ENCODE measurements at places on chromosomes 1 and 21.

GRCh38 chr1:160874935-160875334 lies 10.0 kb downstream of the ITLN1 start:
- no peak for DNase-seq

DNA sequence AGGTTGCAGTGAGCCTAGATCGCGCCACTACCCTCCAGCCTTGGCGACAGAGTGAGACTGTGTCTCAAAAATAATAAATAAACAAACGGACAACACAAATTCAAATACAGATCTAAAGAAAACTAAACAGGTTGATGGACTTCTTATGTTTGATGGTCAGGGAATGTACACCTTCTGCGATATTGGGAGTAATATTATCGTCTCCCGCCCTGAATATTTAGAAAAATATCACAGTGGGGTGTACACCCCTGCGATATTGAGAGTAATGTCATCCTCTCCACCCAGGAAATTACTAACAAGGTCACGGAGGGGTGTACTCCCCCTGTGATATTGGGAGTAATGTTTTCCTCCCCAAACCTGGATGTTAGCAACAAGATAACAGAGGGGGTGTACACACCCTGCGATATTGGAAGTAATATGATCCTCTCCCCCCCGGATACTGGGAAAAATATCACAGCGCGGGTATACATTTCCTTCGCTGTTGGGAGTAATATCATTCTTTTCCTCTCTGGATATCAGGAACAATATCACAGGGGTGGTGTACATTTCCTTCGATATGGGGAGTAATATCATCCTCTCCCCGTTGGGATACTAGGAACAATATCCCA lies 1.4 kb upstream of the CFAP298 start:
- DNase-seq, result no peak

- no peak for DNase-seq
Measured at GRCh38 chr1:164498792-164499191, 60.2 kb upstream of the PBX1 start.

GRCh38 chr1:109089242-109090015 lies 1.1 kb upstream of the TMEM167B start:
- DNase-seq, result no peak

- no peak for DNase-seq
Measured at GRCh38 chr1:46133181-46133658, 791 bp upstream of the PIK3R3 start.

- DNase-seq, result no peak
Measured at GRCh38 chr1:186958520-186958919, 129.8 kb downstream of the PLA2G4A start.

DNA sequence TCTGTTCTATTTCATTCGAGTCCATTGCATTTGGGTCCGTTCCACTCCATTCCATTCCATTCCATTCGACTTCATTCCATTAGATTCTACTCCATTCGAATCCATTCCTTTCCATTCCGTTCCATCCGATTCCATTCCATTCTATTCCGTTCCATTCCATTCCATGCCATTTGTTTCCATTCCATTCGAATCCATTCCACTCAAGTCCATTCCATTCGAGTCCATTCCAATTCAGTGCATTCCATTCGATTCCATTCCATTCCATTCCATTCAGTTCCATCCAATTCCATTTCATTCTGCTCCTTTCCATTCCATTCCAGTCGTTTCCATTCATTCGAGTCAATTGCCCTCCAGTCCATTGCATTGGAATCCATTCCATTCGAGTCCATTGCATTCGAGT lies 2603.7 kb upstream of the TPTE start:
- DNase-seq, result no peak

- DNase-seq, result no peak
Measured at GRCh38 chr1:114315631-114316030, 162.0 kb upstream of the SYT6 start.

- no peak for DNase-seq
Measured at GRCh38 chr1:221015159-221015790, 136.0 kb downstream of the HLX start.

DNA sequence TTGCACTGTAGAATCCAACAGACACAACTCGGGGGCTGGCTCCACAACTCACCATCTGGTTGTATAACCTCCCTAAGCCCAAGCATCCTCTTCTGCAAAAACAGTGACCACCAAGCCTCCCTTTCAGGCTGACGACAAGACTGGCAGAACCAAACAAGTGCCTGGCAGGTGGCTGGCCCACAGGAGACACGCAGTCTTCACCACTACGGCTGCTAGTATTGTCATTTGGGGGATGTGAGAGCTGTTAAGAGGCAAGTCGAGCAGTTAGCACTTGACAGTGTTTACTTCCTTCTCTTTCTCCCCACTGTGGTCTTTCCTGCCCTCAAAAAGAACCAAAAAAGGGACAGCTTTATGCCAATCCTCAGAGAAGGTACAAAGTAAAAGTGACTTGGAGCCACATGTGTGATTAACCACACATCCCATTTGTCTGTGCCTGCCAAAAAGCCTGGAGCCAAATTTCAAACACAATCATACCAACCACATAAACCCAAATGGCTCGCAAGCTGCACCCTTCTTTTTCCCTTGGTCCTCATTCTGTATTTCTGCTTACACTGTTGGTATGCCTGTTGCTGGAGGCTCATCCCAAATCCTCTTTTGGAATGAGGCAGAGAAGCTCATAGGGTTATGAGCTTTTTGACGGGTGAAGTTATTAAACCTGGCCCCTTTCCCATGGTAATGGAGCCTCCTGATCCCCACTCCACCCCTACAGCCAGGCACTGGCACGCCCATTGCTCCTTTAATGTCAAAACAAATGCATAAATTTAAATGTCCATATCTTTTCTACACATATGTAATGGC lies 94.1 kb downstream of the TGFBR3 start:
- DNase-seq, result no peak

DNA sequence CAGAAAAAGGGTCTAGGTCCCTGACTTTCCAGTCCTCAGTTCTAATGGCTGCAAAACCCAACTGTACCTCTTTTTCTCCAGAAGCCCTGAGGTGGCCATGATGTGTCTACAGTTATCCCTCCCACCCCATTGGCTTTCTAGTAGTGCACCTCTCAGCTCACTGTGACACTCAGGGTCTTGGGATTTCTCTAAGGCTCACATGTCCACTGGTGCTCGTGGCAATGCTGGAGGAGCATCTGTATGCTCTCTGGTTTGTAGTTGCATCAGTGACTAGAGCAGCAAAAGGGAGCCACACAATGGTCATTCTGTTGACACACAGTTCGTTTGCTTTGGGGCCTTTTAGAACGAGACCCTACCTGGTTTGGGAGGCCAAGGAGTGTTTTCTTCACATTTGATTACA lies 81.6 kb upstream of the SYT6 start:
- DNase-seq, result no peak

GRCh38 chr1:214370615-214371014 lies 89.7 kb downstream of the SMYD2 start:
- no peak for DNase-seq

GRCh38 chr1:230737622-230738262 lies 9.4 kb upstream of the CAPN9 start:
- DNase-seq, result no peak

DNA sequence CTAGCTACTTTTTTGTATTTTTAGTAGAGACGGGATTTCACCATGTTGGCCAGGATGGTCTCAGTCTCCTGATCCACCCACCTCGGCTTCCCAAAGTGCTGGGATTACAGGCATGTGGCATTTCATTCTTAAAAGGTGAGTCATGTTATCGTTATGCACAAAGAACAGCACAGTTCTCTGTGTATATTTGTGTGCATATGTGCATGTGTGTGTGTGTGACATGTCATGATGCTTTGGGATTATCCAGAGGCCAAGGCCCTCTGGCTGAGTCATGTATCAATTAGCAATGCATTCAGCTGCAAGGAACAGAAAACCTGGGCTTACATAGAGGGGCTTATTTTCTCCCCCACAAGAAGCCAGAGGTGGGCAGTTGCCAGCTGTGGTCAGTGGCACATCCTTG lies 301.7 kb upstream of the KAZN start:
- DNase-seq, result no peak

DNA sequence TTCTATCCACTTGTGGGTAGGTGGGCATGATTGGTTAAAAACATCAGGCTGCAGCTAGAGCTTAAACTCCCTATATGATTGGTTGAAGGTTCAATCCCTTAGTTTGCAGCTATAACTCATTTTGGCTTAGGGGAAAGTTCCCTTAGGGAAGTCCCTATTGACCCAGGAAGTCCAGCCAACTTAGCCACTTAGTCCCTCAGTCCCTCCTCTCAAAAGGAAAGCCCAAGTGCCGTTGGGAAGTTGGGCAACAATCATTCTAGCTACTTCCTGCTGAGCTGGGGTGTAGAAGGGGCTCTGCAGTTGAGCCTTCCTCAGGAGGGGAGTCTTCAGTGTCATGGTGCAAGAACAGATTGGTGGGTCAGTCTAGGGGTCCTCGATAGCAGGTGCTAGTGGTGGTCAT lies 12.2 kb downstream of the MSTO1 start:
- DNase-seq, result no peak

DNA sequence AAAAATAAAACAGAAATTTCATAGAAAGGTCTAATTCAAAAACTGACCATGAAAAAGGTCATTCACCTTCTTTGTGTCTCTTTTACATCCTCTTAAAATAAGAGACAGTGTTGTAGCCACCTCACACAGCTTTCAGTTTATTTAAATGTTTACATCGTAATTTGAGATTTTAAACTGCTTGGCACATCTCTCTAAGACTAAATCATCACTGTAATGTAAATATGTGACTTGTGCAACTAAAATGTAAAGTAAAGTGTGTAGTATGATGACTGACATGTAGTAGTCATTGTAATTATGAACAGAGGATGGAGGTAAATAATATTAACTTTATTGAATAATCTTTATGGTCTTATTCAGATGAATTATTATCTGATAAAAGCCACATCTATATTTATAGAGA lies 283.9 kb downstream of the KCNT2 start:
- DNase-seq, result no peak

GRCh38 chr1:244437086-244437468 lies 14.6 kb downstream of the ADSS2 start:
- no peak for DNase-seq

- DNase-seq, result no peak
Measured at GRCh38 chr1:235500971-235501540, 3.2 kb downstream of the B3GALNT2 start.

- no peak for DNase-seq
Measured at GRCh38 chr1:107142666-107143065, 1.8 kb downstream of the NTNG1 start.

DNA sequence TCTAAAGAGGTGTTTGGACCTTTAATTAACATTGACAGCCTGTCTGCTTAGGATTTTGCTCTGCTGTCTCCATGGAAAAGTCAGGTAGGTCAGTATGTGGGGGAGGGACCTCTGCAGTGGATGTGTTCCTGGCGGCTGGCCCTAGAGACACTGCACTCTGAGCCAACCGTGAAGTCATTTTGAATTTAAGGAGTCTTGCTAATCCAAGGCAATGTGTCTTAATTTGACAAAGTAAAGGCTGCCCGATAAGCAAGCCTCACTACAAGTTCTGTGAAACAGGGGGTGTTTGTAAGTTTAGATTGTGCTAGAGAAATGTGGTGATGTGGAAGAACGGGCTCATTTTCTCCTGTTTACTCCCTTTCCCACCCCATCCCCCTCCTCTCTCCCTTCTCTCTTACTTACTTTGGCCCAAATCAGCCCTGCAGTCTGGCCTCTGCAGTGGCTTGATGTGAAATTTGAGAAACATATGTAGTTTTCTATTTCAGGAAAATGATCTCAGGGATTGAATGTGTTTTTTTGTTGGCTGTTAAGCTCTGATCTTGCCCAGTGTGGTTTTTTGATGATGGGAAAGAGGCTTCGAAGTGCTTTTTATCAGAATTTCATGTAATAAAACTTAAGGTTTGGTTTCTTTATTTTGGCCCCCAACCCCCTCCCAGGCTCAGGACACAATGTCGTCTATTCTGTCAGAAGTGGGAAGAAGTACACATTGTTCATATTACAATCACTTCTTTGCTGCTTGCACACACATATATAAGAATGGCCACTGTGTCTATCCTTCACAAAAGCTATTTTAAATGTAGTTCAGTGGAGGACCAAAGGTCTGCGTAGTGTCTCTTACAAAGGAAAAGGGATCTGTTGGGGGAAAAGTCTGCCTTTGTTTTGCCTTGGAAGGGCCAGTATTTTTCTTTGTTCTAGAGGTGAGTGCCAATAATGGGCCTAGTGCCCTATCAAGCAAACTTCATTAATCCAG lies 96.6 kb downstream of the FGGY start:
- DNase-seq, result no peak

DNA sequence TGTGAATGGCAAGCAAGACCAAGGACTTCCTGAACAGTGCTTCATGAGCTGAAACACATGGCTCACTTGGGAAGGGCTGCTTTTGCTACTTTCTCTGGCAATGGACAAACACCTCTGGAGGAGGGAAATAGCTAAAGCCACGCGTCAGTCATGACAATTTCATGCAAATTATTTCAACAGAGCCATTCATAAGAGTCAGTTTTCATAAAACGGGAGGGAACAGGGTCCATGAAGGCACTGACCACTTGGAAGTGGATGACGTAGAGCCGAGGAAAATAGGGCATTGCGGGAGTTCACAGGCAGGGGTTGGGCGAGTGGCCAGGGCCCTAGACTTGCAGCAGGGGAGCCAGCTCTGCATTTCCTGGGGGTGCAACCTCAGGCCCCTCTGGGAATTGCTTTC lies 43.9 kb downstream of the SDC3 start:
- DNase-seq, result no peak

DNA sequence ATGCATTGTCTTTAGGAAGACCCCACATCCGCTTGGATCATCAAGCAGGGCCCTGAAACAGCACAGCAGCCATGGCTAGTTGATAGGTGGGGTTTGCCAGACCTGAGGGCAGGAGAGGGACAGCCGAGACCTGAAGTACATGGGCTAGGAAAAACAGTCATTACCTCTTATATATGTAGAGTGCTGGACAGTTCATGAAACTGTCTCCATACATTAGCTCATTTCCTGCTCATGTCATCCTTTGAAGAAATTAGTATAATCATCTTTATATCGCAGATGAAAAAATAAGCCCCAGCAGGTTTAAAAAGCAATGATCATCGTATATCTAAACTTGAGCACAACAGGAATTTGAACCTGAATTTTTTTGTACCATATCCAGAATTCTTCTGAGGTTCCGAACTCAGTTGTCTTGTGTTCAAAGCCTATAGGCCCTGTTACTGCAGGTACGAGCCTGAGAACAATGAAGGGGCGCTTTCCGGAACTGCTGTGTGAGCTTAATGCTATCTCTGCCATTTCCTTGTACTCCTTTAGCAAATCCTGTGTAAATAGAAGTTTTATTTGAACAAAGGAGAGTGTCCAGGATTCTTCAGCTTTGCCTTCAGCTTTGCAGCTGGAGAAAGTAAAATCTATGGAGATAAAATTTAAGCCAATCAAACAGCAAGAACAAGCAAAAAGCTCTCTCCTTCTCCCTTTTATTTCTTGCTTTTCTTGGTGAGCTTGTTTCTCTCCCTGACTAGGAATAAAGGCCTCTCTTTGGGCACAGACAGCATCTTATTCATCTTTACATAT lies 32.4 kb upstream of the DUSP10 start:
- DNase-seq, result no peak

- DNase-seq, result no peak
Measured at GRCh38 chr1:233719655-233720341, 105.9 kb downstream of the KCNK1 start.

DNA sequence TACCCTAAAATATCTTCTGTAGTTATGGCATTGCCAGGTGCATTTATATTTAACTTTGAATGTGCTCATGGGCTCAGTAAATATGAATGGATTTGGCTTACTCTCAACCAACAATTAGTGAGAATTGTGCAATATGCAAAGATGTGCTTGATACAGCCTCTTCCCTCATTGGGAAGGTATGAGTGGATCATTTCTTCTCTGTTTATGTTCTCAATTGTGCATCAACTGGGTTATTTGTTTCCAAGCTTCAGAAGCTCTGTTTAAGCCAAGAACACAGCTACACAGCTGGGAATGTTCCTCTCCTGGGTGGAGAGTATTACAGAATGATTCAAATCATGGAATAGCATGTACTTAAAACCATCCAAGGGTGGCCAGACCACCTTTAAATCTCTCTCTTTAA lies 17.6 kb upstream of the MAP1LC3C start:
- DNase-seq, result no peak
